ENCODE measurements at places on chromosomes 4 and X. TPM values are rescaled to one million over a fixed set of nuclear protein-coding genes. Genes with fewer than 3 reads are reported as not detected.

- no peak overlapping the region for H3K4me3 ChIP-seq
- H3K4me1 ChIP-seq = no peaks in the 10 kb centered on the region
- DNase-seq = no peak
- no peak overlapping the region for H3K27ac ChIP-seq
- H3K36me3 ChIP-seq = no peaks in the 10 kb centered on the region
These were observed 47.5 kb downstream of the CCNI start for GRCh38 chr4:77028246-77028645.

DNA sequence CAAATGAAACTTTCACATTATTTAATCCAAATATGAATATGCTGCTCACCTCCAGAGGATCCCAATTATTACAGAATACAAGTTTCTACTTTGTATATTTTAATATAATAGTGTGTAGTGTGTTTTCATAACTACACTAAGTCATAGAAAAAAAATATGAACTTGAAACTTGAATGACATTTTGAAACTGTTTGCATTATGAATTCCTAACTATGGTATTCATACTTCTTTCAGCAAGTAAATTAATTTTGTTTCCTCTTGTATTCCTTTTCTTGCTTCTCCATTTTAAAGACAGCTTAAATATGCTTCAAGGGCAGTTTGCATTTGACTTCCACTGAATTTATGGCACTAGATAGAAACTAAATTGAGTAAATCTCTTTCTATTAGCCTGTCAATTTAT is 177.1 kb downstream of the BMPR1B start:
- no peak overlapping the region for H3K4me3 ChIP-seq
- H3K27ac ChIP-seq = peak overlapping the region; percentile 63
- H3K4me1 ChIP-seq = peaks cover 26% of the 10 kb centered on the region
- no peaks in the 10 kb centered on the region for H3K27me3 ChIP-seq
- no peak for DNase-seq

DNA sequence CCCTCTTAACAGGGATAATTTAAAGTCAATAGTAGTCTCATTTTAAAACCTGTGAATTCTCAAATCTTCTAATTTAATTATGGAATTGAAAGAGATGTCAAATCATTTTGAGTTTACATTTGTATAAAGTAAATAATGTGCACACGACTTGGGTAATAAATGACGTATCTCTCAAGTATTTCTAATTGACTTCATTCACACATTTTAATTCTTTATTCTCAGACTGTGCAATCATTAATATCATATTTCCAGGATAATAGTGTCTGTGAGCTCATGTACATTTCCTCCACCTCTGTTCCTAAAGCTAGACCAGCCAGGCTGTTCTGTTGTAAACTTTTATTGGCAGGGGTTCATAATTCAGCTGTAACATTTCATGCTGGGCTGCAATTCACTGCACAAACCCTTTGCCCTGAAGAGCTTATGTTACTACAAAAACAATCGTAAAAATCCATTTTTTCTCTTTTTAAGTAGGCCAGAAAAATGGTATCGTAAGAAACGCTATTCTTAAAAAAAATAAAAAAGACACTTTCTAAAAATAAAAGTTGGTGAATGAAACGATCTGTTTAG is 1103.1 kb upstream of the TENM3 start:
- no peak overlapping the region for H3K4me3 ChIP-seq
- no peaks in the 10 kb centered on the region for H3K27me3 ChIP-seq
- H3K27ac ChIP-seq = no peak overlapping the region
- H3K36me3 ChIP-seq = no peaks in the 10 kb centered on the region
- no peak for DNase-seq
- H3K4me1 ChIP-seq = no peaks in the 10 kb centered on the region

GRCh38 chrX:25083661-25084060 is 67.9 kb upstream of the ARX start:
- H3K36me3 ChIP-seq = no peaks in the 10 kb centered on the region
- H3K4me3 ChIP-seq = no peak overlapping the region
- no peak for DNase-seq
- no peak overlapping the region for H3K27ac ChIP-seq

- DNase-seq = no peak
- H3K36me3 ChIP-seq = no peaks in the 10 kb centered on the region
- no peak overlapping the region for H3K4me3 ChIP-seq
- no peaks in the 10 kb centered on the region for H3K4me1 ChIP-seq
These were observed 79.5 kb upstream of the MBNL3 start for GRCh38 chrX:132568291-132568690.

GRCh38 chr4:7625071-7625470 is 190.3 kb upstream of the PSAPL1 start:
- no peaks in the 10 kb centered on the region for H3K36me3 ChIP-seq
- DNase-seq = no peak
- H3K27me3 ChIP-seq = no peaks in the 10 kb centered on the region
- no peak overlapping the region for H3K4me3 ChIP-seq
- no peak overlapping the region for H3K27ac ChIP-seq

- H3K36me3 ChIP-seq = no peaks in the 10 kb centered on the region
- H3K27ac ChIP-seq = no peak overlapping the region
- no peaks in the 10 kb centered on the region for H3K4me1 ChIP-seq
- DNase-seq = no peak
These were observed 197.6 kb downstream of the BCOR start for GRCh38 chrX:39899856-39900776.

CXorf49 gene
- total RNA-seq = not detected

DNA sequence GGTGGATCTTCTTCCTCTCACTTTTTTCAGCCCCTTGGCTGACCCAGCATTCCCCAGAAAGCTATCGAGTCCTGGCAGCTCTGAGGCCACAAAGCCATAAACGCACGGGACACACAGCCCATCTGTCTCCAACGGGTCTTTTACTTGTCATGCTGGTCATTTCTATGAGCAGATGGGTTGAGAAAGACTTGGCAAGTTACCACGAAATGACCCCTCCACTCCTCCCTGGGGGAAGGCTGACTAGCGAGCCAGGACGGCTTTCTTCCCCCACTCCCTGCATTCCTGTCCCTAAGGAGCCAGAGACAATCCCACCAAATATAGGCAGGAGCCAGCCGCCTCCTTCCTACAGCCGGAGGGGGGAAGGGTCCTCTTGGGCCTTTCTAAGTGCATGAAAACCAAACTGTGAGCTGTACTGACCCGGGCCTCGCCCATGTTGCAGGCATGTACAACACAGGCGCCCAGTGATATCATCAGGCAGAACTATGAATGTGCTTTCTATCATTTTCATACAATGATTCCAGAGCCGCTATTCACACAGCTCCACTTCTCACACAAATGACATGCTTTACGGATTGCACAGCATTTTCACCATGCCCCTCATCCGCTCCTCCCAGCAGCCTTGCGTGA is 28.6 kb downstream of the AFAP1 start:
- no peaks in the 10 kb centered on the region for H3K27me3 ChIP-seq
- no peak overlapping the region for H3K4me3 ChIP-seq
- H3K27ac ChIP-seq = no peak overlapping the region
- no peaks in the 10 kb centered on the region for H3K36me3 ChIP-seq

GAGE13 gene
- total RNA-seq = not detected

DNA sequence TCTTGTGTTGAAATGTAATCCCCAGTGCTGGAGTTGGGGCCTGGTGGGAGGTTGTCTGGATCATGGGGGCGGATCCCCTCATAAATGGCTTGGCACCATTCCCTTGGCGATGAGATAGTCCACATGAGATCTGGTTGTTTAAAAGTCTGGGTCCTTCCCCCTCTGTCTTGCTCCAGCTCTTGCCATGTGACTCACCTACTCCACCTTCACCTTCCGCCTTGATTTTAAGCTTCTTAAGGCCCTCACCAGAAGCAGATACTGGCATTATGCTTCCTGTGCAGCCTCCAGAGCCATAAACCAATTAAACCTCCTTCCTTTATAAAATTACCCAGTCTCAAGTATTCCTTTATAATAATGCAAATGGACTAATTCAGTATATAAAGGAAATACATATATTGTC is 111.5 kb downstream of the NR3C2 start:
- no peaks in the 10 kb centered on the region for H3K36me3 ChIP-seq
- no peak for DNase-seq
- H3K4me3 ChIP-seq = no peak overlapping the region
- H3K27ac ChIP-seq = no peak overlapping the region
- H3K27me3 ChIP-seq = no peaks in the 10 kb centered on the region

- no peaks in the 10 kb centered on the region for H3K27me3 ChIP-seq
- H3K27ac ChIP-seq = no peak overlapping the region
- DNase-seq = no peak
- no peaks in the 10 kb centered on the region for H3K4me1 ChIP-seq
- H3K36me3 ChIP-seq = no peaks in the 10 kb centered on the region
- H3K4me3 ChIP-seq = no peak overlapping the region
These were observed 504.3 kb downstream of the FAM133A start for GRCh38 chrX:94178145-94178788.

SUPT20HL2 gene
- not detected for total RNA-seq

TLR8 gene
- total RNA-seq = not detected

DNA sequence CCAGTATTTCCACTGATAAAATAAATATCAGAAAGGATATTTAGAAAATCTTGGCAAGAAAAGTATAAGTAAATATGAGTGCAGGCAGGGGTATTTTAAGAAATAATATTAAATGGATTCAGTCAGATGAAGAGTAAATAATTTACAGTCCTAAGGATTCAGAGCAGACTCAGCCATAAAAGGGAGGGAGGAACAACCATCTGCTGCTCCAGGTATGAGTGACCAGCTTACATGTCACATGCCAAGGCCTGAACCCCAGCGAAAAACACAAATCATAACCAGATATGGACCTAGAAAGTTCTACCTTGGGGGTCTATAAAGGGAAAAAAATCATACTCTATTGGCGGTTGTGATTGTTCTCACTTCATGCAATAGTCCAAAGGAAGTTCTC is 166.8 kb downstream of the COL4A6 start:
- no peak for DNase-seq
- no peak overlapping the region for H3K27ac ChIP-seq
- H3K27me3 ChIP-seq = no peaks in the 10 kb centered on the region
- H3K36me3 ChIP-seq = no peaks in the 10 kb centered on the region

MAOB gene
- 0.55 TPM for total RNA-seq

DNA sequence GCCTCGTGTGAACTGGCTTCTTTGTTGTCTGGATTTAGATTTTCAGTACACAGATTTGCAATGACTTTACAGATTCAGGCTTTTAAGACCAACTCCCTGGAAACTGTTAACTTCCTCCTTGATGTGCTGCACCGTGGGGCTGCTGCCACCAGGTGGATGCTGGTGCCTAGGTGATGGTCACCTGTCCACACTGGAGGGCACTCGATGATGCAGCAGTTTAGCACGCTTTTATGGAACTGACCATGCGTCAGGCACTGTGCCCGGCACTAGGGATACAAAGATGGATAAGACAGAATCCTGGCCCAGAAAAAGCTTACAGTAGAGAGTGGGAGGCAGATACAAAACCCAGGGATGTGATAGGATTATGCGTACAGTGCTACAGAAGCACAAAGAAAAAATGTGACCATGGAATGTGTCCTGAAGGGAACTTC is 180.7 kb downstream of the CEP135 start:
- no peaks in the 10 kb centered on the region for H3K36me3 ChIP-seq
- no peaks in the 10 kb centered on the region for H3K27me3 ChIP-seq
- no peaks in the 10 kb centered on the region for H3K4me1 ChIP-seq
- H3K27ac ChIP-seq = no peak overlapping the region
- H3K4me3 ChIP-seq = no peak overlapping the region

SPATA4 gene
- 1.1 TPM for total RNA-seq

- H3K27ac ChIP-seq = no peak overlapping the region
- DNase-seq = no peak
- H3K36me3 ChIP-seq = no peaks in the 10 kb centered on the region
- H3K4me1 ChIP-seq = no peaks in the 10 kb centered on the region
- H3K4me3 ChIP-seq = no peak overlapping the region
These were observed 263.2 kb upstream of the ITM2A start for GRCh38 chrX:79630033-79631009.

DNA sequence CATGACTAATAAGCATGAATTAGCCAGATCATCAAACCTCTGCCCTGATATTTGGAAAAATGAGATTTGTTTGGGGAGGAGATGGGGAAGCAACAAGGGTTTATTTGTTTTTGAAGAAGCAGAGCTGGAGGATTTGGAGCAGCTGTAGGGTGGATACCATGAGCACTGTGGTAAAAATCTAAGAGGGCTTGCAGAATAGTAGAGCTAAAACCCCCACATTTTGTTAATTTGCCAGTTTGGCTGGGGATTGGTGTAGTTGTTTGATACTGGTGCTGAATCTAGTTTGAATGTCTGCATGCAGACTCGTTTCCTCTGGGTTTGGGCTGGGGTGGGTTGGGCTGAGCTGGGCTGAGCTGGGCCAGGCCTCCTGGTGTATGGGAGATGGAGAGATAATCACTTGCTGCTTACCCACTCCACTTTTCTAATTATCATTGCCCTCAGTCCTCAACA is 43.7 kb downstream of the SMAD1 start:
- no peaks in the 10 kb centered on the region for H3K27me3 ChIP-seq
- H3K36me3 ChIP-seq = no peaks in the 10 kb centered on the region
- H3K4me1 ChIP-seq = no peaks in the 10 kb centered on the region
- no peak overlapping the region for H3K27ac ChIP-seq
- no peak for DNase-seq
- H3K4me3 ChIP-seq = no peak overlapping the region

BMPR1B gene
- total RNA-seq = 3.2 TPM

- no peaks in the 10 kb centered on the region for H3K4me1 ChIP-seq
- no peak overlapping the region for H3K4me3 ChIP-seq
- no peak for DNase-seq
- H3K27ac ChIP-seq = no peak overlapping the region
- no peaks in the 10 kb centered on the region for H3K36me3 ChIP-seq
These were observed 254.6 kb upstream of the KCNIP4 start for GRCh38 chr4:22202975-22203710.

Data from PC-9 (cell line).